ENCODE measurements at places on chromosomes 5 and 9.

- no peak for DNase-seq
Measured at GRCh38 chr9:17236147-17236546, 101.3 kb downstream of the CNTLN start.

DNA sequence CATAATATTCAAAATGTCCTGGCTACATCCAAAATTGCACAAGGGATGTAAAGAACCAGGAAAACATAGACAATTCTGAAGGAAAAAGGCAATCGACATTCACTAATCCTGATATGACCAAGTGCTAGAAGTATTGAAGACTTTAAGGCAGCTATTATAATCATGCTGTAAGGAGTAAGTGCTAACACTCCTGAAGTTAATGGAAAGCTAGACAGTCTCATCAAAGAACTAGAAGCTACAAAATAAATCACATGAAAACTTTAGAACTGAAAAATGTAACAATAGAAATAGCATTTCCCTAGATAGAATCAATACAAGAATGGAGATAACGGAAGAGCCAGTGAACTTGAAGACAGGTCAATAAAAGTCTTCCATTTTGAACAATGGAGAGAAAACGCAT is 18.5 kb downstream of the FCN1 start:
- DNase-seq: no peak

- DNase-seq: peak; percentile 76
Measured at GRCh38 chr5:149445739-149446369, 66.8 kb upstream of the IL17B start.

GRCh38 chr9:115291841-115292240 is 173.9 kb upstream of the TNC start:
- no peak for DNase-seq

DNA sequence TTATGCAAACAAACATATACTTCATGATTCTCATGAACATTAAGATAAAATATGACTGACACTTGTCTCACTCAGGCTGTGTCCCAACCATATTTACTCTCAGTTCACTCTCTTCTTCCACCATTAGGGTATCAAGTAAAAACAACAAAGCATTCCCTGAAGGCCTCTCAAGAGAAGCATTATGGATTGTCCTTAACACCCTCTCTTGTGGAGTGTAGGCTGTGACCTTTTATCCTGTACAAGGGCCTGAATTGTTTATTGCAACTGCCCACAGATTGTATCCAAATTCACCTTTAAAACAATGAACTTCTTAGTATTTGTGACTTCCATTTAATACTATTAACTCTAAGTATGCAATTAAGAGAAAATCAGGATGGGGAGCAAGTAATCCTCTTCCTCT is 78.1 kb downstream of the RICTOR start:
- DNase-seq: no peak

DNA sequence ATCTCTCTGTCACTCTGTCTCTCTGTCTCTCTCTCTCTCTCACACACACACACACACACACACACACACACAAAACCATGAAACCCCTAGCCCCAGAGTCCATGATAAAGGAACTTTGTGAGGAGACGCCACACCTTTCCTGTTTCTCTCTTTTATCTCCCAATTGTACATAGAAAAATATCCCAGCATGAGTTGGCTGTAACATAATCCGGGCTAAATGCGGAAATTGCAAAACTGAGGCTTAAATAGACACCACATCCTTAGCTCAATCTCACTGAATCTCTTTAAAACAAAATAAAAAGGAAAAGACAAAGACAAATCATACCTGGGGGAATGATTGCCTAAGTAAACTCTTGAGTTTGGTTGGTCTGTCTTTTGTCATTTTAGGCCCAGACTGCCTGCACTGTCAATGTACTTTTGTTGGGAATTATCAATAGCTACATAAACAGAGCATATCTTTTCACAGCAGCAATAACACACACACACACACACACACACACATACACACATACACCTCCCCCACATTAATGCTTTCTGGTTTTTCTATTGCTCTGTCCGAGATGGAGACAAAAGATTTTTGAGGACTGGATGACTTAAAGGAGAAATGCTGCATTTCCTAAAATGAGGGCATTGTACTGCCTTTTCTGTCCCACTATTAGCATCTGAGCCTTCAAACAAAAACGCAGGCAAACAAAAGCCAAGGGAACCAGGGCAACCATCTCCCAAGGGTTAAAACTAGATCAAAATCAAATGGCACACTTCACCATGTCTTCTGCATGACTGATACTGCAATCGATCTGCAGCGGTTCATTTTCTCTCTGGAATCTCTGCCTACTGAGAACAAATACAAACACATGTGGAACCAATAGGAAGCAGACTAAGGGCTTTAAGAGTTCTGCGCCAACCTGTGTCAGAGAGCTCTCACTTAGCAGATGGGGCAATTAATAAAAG is 321.5 kb downstream of the NFIB start:
- no peak for DNase-seq

GRCh38 chr5:39022151-39022550 is 52.0 kb downstream of the RICTOR start:
- no peak for DNase-seq
